Kasumi-1 (cell line): ENCODE measurements at places on chromosomes 4 and X.

DNA sequence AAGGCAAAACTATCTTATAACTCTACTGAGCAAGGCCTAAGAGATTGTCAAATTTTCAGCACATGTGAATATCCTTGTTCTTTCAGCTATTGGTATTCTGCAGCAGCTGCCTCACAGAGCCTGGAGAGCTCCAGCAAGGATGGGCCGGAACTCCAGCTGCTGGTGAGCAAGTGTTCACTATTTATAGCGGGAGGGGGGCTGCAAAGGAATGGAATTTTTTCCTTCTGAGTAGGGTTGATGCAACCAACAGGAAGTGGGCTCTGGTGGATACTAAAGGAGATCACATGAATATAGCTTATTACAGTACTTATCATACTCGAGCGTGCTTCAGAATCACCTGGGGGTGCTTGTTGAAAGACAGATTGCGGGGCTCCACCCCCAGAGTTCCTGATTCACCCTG, 20.2 kb upstream of the SETD7 start:
- no peak for DNase-seq

GRCh38 chr4:57504797-57505530, 394.8 kb upstream of the IGFBP7 start:
- no peak for DNase-seq

- peak; percentile 78 for DNase-seq
Measured at GRCh38 chr4:84403656-84404055, 95.4 kb downstream of the NKX6-1 start.

DNA sequence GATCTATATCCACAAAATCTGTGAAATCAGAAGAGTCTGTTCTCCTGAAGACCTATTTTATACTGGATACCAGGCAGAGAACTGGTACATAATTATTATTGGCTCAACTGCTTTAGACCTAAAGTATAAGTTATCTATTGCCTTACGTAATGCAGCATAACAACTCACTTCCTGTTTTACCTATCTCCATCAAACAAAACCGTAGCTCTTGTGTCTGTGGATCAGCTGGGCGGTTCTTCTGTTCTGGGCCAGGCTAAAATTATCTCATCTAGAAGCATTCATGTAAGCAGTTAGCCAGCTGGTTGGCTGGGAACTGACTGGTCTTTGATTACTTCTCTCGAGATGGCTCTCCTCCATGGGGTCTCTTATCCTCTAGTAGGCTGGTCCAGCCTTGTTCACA, 57.8 kb downstream of the PPP1R2C start:
- no peak for DNase-seq

GRCh38 chrX:45208121-45208856, 7.6 kb upstream of the DIPK2B start:
- DNase-seq, result no peak

GRCh38 chrX:19883878-19884277, 3.5 kb downstream of the SH3KBP1 start:
- no peak for DNase-seq

- no peak for DNase-seq
Measured at GRCh38 chr4:24781999-24782745, 13.2 kb upstream of the SOD3 start.
